ENCODE measurements at places on chromosomes 1 and 21.

DNA sequence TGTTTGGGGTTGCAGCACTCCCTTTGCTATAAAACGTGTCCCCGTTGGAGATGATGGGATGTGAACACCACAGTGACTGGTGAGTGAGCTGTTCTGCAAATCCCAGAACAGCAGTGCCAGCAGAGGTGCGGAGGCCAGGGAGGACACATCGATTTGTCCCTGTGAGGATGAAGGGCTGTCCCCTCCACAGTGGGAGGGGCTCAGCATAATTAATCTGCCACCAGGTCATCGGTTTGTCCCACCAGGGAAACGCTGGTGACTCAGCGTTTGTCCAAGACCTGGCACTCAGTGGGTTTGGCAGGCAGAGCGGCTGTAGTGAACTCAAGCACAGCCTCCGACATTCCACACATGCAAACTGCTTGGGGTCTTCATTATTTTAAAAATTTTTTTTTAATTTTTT lies 22.8 kb upstream of the PDE9A start:
- DNase-seq, result no peak

GRCh38 chr1:116243333-116244054 lies 129.6 kb upstream of the ATP1A1 start:
- DNase-seq, result no peak

- peak; percentile 21 for DNase-seq
These were observed 39.6 kb downstream of the RSPH1 start for GRCh38 chr21:42456457-42456856.

- DNase-seq, result no peak
These were observed 22.9 kb downstream of the SYT11 start for GRCh38 chr1:155882235-155882634.

GRCh38 chr1:212782422-212783154 lies 9.0 kb downstream of the NSL1 start:
- no peak for DNase-seq

DNA sequence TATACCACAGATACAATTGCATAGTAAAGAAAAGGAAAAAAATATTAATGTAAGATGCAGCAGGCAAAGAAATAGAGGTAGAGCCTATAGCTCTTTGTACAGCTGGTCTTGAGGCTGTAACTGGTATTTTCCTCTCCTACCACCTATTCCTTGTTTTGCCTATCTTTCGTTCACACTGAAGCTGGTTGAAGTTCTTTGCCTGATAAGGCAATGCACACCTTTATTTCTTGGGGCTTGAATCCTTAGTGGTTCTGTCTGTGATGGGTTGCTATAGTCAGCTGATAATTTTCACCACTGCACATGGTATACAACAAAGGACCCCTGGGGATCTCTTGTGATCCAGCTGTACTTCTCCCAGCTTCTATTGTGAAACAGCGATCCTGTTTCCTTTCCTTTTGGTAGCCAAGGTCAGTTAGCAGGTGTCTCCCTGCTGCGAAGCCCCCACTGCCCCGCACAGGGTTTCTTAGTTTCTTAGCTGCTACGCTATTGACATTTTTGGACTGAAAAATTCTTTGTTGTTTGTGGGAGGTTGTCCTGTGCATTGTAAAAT lies 9.9 kb upstream of the TSNAX start:
- no peak for DNase-seq

DNA sequence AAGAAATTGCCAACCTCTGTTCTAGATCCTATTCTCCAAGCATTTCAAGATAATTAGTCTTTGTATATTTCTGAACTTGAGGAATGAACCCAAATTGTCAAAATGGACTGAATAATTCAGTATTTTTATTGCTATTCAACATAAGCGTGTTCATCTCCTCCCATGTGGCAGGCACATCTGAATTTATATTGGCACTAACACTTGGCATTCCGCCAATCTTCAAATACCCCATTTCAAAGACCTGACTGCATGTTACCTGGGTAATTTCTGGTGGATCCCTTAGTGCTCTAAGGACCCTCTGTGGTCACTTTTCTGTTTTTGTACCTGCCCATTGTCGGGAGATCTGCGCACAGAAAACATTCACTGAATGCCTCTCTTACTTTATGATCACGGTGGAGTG lies 66.6 kb downstream of the BACE2 start:
- DNase-seq, result no peak

DNA sequence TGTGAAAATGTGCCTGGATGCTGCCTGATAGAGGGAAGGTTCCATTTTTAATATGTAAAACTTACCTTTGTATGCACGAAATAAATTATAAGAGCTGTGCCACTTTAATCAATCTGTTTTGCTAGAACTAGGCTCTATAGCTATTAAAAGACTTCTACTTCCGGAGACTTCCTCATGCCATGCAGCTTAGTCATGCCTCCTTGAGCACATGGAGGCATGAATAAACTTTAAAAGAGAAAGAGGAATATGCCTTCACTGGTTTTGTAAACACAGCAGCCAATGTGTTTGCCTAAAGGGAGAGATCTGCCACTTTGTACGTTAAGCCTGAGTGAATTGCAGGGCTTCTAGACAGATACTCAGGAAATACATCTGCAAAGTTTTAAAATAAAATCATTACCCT lies 604.6 kb downstream of the LRRIQ3 start:
- DNase-seq, result no peak

GRCh38 chr1:8510041-8510823 lies 192.3 kb downstream of the SLC45A1 start:
- DNase-seq, result no peak

DNA sequence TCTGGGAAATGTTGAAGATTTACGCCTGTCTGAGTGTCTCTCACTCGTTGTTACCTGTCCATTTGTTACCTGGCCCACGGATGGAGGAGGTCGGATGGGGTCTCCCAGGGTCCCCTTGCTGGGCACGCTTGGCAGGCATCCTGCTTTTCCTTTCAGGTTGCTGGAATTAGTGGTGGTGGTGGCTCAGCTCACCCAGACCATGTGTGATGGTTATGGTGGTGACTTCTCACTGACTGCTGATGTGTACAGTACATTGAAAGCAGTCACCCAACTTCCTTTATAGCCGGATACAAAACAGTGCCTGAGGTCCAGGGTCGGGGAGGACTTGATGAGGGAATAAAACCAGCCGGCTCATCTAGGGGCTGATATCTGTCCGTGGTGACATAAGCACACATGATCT lies 19.5 kb downstream of the MAPKAPK2 start:
- DNase-seq, result no peak

- DNase-seq, result no peak
These were observed 101.2 kb downstream of the AKT3 start for GRCh38 chr1:243748706-243749283.

DNA sequence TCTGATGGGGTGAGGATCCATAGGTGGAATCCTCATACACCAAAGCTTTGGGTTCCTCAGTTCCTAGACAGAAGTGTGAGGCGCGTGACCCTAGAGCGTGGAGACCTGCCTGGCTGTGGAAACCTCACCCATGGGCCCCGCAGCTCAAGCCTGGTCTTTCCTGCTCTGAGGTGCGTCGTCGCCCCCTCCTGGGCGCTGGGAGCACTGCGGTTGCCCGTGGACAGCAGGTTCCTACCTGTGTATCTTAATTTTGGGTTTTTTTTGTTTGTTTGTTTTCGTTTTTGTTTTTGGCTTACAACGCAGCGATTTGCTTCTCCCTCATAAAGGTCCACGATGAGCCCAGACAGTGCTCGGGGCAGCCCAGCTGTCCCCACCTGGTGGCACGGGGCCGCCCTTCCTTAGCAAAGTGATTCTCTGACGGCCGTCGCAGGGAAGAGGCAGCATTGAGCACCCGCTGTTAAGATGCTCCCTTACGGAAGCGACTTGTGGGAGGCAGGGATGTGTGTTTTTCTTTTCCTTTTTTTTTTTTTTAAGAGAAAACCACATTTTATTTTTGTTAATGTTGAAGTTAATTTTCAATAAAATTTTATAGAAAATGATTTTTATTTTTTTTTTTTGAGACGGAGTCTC lies 36.5 kb upstream of the TRAPPC10 start:
- peak; percentile 66 for DNase-seq

GRCh38 chr1:208100906-208101305 lies 143.3 kb downstream of the PLXNA2 start:
- no peak for DNase-seq

DNA sequence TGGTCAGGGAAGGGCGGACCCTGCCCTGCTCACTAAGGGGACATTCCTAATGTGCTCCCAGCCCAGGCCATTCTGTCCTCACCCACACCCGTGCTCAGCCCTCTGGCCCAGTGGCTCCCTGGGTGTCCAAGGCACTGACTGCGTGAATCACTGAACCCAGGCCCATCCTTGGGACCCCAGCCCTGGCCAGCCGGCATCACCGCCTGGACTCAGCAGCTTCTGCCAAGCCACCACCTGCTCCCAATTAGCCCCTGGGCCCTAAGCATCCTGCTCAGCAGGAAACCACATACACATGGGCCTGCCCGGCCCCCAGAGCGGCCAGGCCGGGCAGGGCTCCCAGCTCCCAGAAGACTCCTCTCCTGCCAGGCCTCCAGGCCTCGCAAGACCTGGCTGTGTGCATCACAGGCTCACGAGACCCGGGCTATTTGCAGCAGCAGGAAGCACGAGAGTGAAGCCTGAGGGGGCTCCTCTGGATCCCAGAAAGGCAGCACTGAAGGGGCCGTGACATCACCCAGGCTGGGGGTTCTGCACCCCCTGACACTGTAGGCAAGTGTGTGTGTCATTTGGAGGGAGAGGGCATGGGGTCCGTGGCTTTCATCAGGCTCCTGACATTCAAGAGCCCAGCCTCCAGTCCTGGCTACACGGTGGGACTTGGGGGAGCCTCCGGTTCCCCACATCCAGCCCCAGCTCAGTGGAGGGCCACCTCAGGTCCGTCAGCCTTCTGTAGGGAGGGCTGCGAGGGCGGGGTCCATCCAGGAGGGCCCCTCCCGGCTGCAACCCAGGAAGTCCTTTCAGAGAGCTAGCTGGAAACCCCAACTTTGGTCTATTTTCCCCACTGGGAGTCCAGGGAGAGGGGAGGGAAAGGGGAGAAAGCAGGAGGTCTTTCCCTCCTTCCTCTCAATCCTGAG lies 1.6 kb downstream of the MFAP2 start:
- DNase-seq, result no peak

DNA sequence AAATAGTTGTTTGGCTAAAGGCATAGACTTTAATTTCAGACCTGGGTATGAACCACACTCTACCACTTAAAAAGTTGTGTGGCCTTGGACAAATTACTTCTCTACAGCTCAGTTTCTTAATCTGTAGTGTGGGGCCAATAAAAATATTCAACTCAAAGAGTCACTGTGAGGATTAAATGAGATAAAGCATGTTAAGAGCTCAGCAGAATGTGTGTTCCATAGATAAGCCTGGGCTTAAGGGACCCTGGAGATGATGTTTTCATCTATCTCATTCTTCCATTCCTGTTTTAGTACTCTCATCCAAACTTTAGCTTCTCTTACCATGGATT lies 17.7 kb downstream of the S100A10 start:
- no peak for DNase-seq

GRCh38 chr1:41411229-41411628 lies 50.0 kb downstream of the FOXO6 start:
- DNase-seq, result no peak

- DNase-seq, result no peak
These were observed 73.8 kb downstream of the UMODL1 start for GRCh38 chr21:42144679-42145568.

GRCh38 chr1:59100708-59101374 lies 196.1 kb upstream of the FGGY start:
- DNase-seq, result no peak

DNA sequence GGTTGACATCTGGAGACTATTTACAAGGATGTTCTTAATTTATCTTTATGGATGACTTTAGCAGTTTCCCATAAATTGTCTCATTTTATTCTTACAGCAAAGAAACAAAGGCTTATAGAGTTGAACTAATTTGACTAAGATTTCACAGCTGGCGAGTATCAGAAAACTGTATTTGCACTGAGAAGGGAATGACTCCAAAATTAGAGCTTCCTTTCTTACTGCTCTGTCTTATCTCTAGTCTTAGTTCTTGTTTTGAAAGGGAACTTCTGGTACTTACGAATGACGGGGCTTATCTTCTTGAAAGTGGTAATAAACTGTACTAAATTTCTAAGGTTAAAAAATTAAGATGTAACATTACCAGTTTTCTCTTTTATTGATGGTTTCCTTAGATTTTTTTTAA lies 13.6 kb downstream of the CNST start:
- DNase-seq, result no peak

- no peak for DNase-seq
These were observed 370.5 kb upstream of the VAMP3 start for GRCh38 chr1:7400566-7400965.

Measured in stimulated activated CD4-positive, alpha-beta T cell treated with anti-CD3 and anti-CD28 coated beads, Interleukin-1b, Interleukin-23, amount 100 ng/mL, for 1 hour (primary cell).